ENCODE measurements at places on chromosomes 12 and 14. TPM values are rescaled to one million over a fixed set of nuclear protein-coding genes. Genes with fewer than 3 reads are reported as not detected.

The C12orf57 gene
- total RNA-seq = 126 TPM

The GPR84 gene
- total RNA-seq = not detected

The RFLNA gene
- total RNA-seq = 5.4 TPM

The SP1 gene
- 81.0 TPM for total RNA-seq

The PELI2 gene
- total RNA-seq = 0.28 TPM

The LHX5 gene
- not detected for total RNA-seq

The GLIPR1L2 gene
- total RNA-seq = 0.72 TPM

The HCAR1 gene
- total RNA-seq = 0.31 TPM

DNA sequence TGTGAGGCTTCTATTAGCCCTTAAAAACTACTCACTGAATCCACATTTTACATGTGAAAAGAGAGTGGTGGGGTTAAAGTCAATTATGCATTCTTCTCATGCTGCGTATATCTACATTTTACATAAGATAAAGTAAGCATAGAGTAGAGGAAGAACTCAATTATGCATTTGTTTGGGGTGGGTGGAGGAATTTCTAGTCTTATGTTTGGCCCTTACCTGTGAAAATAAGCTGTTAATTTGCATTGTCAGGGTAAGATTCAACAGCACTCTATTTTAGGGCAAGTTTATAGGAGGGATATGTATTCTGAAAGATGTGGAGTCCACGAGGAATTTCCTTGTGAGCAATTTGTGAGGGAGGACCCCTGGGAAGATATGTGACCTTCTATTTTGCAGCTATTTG is 30.9 kb upstream of the CAPRIN2 start:
- H3K27ac ChIP-seq = no peak overlapping the region
- DNase-seq = no peak
- H3K4me1 ChIP-seq = no peaks in the 10 kb centered on the region
- H3K27me3 ChIP-seq = no peaks in the 10 kb centered on the region
- H3K4me3 ChIP-seq = no peak overlapping the region

- H3K36me3 ChIP-seq = no peaks in the 10 kb centered on the region
- no peak overlapping the region for H3K27ac ChIP-seq
- H3K27me3 ChIP-seq = no peaks in the 10 kb centered on the region
- H3K4me3 ChIP-seq = no peak overlapping the region
- H3K4me1 ChIP-seq = peaks cover 5% of the 10 kb centered on the region
- no peak for DNase-seq
These were observed 15.1 kb downstream of the FRMD6 start for GRCh38 chr14:51666826-51667225.

DNA sequence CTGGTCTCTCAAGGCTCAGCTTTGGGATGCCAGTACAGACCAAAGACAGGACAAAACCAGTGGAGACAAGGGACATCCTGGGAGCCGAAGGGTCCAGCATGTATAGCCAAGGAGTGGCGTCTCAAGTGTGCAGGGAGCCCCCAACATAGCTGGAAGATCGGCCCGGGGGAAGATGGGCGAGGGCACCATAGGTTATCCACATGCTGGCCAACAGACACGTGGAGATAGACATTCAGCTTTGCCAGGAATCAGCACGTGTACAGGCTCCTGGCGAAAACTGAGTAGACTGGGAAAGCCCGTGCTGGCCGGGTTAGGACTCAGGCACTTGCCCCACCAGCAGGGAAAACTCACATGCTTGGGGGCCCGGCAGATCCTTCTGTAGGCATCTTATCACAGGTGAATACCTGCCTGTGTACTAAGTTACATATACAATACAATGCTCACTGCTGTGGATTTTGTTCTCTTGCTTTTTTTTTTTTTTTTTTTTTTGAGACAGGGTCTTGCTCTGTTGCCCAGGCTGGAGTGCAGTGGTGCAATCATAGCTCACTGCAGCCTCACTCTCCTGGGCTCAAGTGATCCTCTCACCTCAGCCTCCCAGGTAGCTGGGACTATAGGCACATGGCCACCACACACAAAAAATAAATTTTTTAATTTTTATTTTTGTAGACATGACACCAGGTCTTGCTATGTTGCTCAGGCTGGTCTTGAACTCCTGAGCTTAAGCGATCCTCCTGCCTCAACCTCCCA is 5.6 kb upstream of the ANKRD9 start:
- H3K4me3 ChIP-seq = no peak overlapping the region
- no peak overlapping the region for H3K27ac ChIP-seq
- H3K27me3 ChIP-seq = no peaks in the 10 kb centered on the region
- DNase-seq = no peak

DNA sequence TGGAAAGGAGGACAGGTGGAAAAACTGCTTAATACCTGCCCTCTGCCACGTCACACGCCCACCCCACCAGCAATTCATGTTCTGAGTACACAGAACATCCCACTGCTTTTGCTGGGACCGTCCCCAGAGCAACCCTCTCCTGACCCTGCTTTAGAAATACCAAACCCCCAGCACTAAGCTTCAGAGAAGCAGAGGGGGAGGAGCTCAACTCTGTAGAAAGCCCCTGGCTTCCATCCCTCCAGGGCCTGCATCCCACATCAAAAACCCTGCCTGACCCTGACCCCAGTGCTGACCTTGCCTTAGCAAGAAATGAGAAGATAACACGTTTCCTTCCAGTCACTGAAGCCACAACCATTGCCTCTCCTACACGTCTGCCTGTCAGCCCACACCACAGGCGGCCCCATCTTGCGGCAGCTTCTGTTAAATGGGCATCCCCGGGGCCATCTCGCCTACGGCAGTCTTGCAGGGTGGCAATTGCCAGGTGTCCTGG is 19.7 kb downstream of the VDR start:
- no peaks in the 10 kb centered on the region for H3K4me1 ChIP-seq
- no peaks in the 10 kb centered on the region for H3K36me3 ChIP-seq
- H3K27ac ChIP-seq = no peak overlapping the region
- no peak overlapping the region for H3K4me3 ChIP-seq
- no peak for DNase-seq
- H3K27me3 ChIP-seq = no peaks in the 10 kb centered on the region

DNA sequence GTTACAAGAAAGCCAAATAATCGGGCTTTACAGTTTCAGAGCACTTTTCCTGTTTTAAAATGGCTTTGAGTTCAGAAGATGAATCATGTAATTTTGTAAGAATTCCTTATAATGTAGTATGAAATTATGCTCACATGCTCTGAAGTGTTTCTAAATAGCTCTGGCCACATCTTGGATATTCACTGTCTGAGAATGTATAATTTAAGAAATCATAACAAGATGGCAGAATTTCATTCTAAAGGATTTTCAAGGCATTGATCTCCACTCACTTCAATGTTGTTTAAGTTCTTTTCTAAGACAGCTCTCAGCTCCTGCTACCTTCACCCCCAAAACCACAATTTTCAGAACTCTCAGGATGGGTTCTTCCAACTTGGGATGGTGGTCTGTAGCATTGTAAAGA is 180.1 kb downstream of the DACT1 start:
- no peaks in the 10 kb centered on the region for H3K27me3 ChIP-seq
- no peak overlapping the region for H3K4me3 ChIP-seq
- no peak overlapping the region for H3K27ac ChIP-seq

DNA sequence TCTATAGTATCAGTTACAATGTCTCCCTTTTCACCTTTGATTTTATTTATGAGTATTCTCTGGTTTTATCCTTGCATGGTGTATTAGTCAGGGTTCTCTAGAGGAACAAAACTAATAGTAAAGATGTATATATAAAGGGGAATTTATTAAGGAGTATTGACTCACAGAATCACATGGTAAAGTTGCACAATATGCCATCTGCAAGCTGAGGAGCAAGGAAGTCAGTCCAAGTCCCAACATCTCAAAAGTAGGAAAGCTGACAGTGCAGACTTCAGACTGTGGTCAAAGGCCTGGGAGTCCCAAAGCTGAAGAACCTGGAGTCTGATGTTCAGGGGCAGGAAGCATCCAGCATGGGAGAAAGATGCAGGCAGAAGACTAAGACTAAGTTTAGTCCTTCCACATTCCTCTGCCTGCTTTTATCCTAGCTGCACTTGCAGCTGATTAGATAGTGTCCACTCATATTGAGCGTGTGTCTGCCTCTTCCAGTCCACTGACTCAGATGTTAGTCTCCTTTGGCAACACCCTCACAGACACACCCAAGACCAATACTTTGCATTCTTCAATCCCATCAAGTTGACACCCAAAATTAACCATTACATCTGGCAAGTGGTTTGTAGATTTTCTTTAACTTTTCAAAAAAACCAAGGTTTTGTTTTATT is 308.0 kb upstream of the LMO3 start:
- H3K4me1 ChIP-seq = no peaks in the 10 kb centered on the region
- no peaks in the 10 kb centered on the region for H3K36me3 ChIP-seq
- H3K27ac ChIP-seq = no peak overlapping the region

DNA sequence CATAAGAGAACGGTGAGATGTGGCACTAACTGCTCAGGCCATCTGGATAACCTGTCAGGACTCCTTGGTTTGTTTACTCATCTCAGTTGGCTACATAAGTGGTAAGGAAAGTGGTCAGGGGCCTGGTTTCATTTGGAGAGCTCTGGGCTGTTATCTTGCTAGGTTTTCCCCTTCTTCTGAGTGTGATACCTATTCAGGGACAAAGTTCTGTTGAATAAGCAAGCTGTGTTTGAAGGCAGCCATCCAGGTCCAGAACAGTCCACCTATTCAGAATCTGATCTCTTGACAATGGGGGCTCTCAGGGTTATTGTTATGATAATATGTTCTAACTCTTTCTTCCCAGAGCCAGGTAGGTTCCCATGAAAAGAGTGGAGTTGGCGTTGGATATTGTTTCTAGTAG is 194.9 kb downstream of the PAH start:
- no peak overlapping the region for H3K4me3 ChIP-seq
- H3K27ac ChIP-seq = no peak overlapping the region
- H3K4me1 ChIP-seq = no peaks in the 10 kb centered on the region
- H3K36me3 ChIP-seq = no peaks in the 10 kb centered on the region

DNA sequence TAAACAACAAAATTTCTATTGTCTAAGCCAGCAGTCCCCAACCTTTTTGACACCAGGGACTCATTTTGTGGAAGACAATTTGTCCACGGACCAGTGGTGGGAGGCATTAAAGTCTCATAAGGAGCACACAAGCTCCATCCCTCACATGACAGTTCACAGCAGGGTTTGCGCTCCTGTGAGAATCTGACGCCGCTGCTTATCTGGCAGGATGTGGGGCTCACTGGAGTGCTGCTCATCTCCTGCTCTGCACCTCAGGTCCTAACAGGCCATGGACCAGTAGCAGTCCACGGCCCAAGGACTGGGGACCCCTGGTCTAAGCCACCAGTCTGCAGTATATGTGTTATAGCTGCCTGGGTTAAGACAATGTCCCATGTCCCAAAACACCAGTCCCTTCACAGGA is 27.2 kb downstream of the VCPKMT start:
- no peaks in the 10 kb centered on the region for H3K36me3 ChIP-seq
- no peak for DNase-seq
- no peaks in the 10 kb centered on the region for H3K27me3 ChIP-seq

DNA sequence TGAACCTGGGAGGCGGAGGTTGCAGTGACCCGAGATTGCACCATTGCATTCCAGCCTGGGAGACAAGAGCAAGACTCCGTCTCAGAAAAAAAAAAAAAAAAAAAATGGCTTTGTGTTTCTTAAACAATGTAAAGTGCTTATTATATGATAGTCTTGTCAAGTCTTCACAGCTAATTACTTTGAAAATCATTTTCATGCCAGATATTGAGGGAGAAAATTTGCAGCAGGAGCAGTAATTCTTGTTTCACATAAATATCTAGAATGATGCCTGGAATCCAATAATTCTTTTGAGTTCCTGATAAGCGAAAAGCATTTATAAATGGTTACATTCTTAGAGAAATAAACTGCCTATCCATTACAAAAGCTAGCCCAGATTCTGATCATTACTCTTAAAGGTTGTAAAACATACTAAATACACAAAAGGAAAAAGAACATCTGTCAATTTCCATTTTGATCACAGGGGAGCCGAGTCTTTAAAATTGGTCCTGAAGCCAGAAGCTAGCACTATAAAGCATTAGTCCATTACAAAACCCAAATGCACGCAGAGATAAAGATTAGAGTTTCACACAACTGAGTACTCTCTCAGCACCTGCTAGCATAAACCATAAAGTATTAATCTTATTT is 50.3 kb downstream of the IFT81 start:
- no peak overlapping the region for H3K27ac ChIP-seq
- no peaks in the 10 kb centered on the region for H3K27me3 ChIP-seq
- H3K4me1 ChIP-seq = no peaks in the 10 kb centered on the region
- H3K4me3 ChIP-seq = no peak overlapping the region
- H3K36me3 ChIP-seq = no peaks in the 10 kb centered on the region

- H3K27ac ChIP-seq = peak overlapping the region; percentile 95
- no peak for DNase-seq
- H3K4me1 ChIP-seq = peaks cover 21% of the 10 kb centered on the region
- H3K27me3 ChIP-seq = no peaks in the 10 kb centered on the region
- peak overlapping the region; percentile 91 for H3K4me3 ChIP-seq
- peaks cover 14% of the 10 kb centered on the region for H3K36me3 ChIP-seq
These were observed 550 bp upstream of the RESF1 start for GRCh38 chr12:31958569-31959160.

DNA sequence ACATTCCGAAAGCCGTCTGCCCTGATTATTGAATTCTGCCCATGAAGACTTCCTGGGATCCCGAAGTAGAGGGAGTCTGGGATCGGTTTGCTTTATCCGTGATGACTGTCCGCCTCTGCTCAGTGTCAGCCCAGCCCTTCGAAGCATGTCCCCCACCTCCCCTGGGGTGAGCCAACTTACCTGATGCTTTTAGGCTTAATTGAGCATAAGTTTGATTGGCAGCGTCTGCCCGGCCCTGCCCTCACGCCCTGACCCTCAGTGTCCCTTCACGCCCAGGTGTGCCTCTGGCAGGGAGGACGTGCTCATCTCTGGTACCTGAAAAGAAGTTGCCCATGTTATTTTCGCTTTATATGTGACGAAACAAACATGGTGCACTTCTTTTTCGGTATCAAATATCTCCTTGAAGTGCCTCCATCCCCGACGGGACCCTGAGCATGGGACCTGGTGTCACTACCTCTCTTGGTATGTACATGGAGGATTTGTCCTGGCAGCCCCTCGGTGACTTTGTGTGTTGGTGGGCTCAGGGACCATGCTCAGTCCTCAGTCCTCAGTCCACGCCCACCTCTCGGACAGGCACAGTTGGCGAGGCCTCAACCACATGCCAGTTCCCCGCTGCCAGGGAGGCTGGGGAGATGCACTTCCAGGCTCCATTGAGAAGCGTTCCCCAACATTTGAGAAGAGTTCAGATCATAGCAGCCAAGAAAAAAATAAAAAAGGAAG is 130.1 kb upstream of the RTL1 start:
- no peaks in the 10 kb centered on the region for H3K4me1 ChIP-seq
- no peaks in the 10 kb centered on the region for H3K36me3 ChIP-seq
- H3K4me3 ChIP-seq = no peak overlapping the region
- H3K27me3 ChIP-seq = no peaks in the 10 kb centered on the region

- H3K4me1 ChIP-seq = no peaks in the 10 kb centered on the region
- no peak for DNase-seq
- H3K36me3 ChIP-seq = no peaks in the 10 kb centered on the region
- H3K4me3 ChIP-seq = no peak overlapping the region
These were observed 100.3 kb downstream of the GTF2A1 start for GRCh38 chr14:81120501-81120900.

- no peak overlapping the region for H3K4me3 ChIP-seq
- H3K4me1 ChIP-seq = no peaks in the 10 kb centered on the region
- H3K36me3 ChIP-seq = no peaks in the 10 kb centered on the region
- DNase-seq = no peak
These were observed 14.2 kb downstream of the HIP1R start for GRCh38 chr12:122849352-122850047.

GRCh38 chr12:3698218-3698974 is 54.5 kb downstream of the CRACR2A start:
- no peak for DNase-seq

GRCh38 chr12:26128168-26128567 is 3.3 kb upstream of the BHLHE41 start:
- DNase-seq = no peak
- H3K27me3 ChIP-seq = peaks cover 5% of the 10 kb centered on the region
- no peaks in the 10 kb centered on the region for H3K36me3 ChIP-seq

Data from Panc1 (cell line).